Left ventricle myocardium superior (tissue), 1 donor: ENCODE measurements at places on chromosomes 1 and 21.

DNA sequence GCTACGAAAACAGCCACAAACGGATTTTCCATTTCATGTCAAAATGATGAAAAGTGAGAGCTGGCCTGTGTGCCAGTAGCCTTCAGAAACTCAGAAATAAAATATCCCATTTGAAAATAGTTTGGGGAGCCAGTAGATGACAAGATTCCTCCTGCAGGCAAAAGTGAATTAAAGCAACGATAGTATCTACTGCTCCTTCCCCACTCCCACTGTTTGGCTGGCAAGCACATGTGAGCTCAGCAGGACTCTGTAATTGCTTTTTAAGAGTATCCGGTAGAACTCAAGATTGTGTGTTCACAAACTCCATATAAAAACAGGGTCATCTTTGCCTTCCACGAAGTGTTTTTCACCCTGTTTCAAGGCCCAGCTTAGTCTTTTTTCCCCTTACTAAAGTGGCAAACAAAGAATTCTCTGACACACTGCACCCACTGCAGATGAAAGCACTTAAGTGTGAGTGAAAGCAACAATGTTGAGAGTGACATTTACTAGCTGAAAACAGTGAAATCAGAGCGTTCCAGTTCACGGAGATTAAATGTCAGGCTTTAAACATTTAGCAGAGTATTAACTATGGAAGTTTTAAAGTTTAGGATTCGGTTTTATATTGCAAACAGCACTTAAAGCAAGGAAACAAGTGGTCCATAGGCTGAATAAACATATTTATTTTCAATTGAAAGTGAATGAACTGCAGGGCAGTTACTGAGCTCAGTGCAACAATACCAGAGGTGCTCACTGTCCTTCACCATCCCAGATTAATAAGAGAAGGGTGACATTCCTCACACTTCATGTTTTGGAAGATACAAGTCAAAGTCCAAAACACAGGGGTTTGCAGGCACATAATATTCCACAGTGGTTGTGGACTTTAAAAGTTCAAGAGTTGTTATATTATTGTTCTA lies 70.0 kb downstream of the ALG14 start:
- DNase-seq, result no peak

- DNase-seq, result no peak
These were observed 8.9 kb upstream of the KCNJ15 start for GRCh38 chr21:38247738-38248510.

GRCh38 chr1:5619469-5619868 lies 372.8 kb downstream of the NPHP4 start:
- DNase-seq, result no peak

DNA sequence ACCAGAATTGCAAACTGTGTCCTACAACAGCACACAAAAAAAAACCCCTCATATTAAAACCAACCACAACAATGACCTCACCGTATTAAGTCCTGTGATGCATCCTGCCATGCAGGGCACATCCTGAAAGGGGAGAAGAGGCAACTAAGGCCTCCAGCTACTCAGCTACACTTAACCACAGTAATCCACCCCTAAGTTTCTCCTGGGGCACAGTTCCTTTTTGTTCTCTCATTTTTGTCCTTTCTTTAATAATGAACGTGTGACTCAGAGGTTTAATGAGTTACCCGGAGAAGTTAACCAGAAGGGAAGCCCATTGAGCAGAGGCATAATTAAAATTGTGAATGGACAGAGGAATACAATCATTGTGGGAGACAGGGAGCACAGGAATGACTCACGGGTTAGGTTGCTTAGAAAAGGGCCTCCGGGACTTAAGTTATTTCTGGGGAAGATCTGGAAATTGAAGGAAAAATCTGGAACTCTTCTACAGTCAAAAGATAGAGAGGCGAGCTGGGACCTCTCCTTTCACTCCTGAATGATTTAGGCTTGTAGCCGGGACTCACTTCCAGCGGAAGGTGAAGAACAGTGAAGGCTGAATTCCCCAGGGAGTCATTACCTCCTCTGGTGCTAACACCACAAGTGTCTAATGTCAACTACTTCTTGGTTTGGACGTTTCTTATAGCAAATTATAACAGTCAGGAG lies 36.9 kb upstream of the HIVEP3 start:
- DNase-seq, result no peak

DNA sequence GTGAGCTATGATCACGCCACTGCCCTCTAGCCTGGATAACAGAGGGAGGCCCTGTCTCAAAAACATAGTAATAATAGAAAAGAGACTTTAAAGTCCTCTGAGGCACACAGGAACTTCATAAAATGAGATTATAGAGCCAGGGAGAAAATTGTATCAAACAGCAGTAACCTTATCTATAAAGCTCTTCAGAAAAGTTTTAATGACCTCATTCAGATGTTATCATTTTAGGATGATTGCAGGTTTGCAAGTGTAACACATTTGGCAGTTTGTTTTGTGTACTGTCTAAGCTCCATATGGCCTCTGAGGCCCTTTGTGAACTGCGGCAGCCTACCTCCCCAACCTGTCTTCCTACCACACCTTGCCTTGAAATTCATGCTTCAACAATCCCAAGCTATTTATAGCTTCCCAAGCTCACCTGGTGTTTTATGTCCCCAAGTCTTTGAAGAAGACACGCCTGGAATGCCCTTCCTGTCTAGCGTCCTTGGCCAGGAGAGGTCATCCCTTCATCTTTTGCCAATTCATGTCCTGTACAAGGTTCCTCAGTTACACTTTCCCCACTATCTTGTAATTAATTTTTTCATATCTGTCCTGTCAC lies 8.5 kb upstream of the AKNAD1 start:
- DNase-seq, result no peak
